ENCODE measurements at places on chromosomes 1 and 21. TPM values are rescaled to one million over a fixed set of nuclear protein-coding genes. Genes with fewer than 3 reads are reported as not detected.
A peak's percentile ranks its signal among the peaks of the same experiment; 100 is the strongest.

Gene GBP5
- total RNA-seq = 1.3 TPM

Gene TMEM9
- total RNA-seq = 66.5 TPM

Gene ALDH4A1
- 7.2 TPM for total RNA-seq

Gene ADGRL4
- total RNA-seq = 7.8 TPM

DNA sequence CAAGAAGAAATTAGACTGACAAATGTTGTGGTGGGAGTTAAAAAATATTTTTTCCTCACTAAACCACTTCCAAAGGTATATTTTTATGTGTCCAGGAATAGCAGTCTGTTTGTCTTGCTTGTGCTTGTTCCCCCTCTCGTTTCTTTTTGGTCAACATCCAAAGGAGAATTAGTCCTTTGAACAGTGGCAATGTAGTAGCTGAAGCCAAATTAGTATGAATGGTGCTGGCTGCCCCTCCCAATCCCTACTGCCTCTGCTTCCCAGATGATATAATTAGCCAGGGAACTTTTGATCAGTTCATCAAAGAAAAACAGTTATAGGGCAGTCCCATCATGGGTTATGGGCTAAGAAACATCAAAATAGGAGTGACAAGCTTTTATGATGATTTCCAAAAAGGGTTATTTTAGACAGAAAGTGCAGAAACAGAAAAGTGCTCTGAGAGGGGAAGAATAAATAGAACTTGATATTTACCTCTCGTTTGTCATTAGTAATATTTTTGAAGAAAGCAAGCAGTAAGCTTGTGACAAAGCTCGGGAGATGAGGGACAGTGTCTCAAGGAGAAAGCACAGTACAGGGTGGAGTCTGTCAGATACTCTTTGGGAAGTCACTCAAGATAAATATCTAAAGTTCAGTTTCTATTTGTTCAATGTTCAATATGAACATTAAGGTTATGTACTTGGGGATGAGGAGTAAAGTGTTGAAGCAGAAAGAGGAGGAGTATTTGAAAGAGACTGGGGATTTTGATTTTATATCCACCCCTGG is 239.1 kb downstream of the HLX start:
- no peak for DNase-seq

DNA sequence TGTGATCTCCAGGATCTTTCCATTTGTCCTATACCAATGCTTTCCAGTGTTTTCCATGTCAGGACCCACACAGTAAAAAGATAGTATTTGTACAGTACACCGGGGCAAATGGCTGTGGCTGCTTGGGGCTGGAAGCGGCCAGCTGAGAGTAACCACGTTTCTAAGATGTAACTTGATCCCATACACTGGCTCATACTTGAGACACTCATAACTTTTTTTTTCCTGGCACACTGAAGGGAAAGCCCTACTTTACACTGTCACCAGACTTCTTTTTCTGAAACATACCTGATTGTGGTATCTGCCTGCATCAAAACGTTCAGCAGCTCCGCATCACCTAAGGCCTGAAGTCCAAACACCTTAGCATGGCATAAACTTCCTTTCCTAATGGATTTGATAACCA is 21.6 kb downstream of the VPS13D start:
- DNase-seq = no peak

DNA sequence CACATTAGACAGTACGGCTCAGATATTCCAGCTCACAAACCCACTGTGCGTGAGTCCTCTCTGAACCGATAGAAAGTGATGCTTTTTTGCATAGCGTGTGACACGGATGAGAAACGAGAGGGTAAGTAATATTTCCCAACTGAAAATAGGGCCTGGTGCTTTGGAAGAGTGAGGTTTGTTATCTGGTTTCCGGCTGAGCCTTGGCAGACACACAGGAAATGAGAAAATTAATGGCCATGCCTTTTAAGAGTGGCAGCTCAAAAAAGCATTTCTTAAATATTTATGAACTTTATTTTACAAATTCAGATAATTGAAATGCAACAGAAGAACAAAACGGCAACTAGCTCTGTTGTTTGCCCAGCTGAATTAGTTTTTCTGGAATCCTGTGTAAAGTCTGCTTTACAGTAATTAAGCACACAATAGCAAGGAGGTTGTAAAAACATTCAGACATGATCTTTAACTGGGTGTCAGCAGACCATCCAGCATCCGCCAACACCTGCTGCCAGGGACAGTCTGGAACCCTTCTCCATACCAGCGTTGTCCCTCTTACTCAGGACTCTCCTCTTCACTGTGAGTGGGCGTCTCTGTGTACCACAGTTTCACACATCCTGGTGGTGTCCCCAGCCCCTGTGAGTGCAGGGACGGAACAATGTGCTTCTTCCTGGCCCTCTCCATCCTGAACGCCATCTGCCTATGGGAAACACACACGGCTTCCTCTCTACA is 155.4 kb downstream of the PGBD5 start:
- DNase-seq = no peak

DNA sequence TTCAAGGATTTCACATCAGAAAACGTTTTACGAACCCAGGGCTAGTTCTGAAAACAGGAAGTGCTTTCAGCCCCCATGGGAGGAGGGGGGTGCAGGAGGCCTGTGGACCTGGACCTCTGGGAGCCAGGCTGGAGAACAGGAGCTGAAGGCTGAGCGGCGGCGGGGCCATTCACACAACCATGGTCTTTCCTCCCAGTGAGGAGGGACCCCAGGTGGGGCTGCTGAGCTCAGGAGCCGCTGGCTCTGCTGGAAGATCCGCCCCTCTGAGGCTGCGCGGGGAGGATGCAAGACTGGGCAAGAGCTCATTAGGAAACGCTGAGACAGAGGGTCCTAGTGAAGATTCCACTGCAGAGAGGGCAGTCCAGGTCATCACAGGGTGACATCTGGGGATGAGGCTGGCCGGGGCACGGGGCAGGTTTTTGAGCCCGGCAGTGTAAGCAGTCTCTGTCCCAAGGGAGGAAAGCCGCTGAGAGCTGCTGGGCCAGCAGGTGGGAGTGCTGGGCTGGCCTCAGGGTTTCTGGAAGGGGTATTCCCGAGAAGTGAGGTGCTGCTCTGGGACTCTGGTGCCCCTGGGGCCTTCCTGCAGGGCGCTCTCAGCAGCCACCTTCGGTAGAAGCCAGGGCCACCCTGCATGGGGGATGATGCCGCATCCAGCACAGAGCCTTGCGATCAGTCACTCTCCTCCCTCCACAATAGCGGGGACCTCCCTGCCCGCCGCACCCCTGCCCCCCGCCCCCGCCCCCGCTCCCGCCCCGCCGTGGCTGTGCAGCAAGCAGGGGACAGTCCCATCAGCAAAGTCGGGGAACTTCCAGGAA is 7.5 kb downstream of the MX2 start:
- peak; percentile 69 for DNase-seq

DNA sequence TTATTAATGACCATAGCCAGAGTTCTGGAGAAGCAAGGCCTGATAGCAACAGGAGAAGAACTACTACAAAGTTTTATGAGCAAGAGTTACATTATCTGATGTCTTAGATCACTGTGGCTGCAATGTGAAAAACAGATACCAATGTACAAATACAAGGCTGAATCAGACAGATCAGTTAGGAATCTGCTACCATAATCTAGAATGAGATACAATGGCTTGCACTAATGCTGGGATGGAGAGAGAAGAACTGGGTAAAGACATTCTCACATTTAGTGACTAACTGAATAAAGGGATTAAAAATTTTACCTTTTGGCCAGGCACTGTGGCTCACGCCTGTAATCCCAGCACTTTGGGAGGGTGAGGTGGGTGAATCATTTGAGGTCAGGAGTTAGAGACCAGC is 41.3 kb downstream of the ARID4B start:
- no peak for DNase-seq

DNA sequence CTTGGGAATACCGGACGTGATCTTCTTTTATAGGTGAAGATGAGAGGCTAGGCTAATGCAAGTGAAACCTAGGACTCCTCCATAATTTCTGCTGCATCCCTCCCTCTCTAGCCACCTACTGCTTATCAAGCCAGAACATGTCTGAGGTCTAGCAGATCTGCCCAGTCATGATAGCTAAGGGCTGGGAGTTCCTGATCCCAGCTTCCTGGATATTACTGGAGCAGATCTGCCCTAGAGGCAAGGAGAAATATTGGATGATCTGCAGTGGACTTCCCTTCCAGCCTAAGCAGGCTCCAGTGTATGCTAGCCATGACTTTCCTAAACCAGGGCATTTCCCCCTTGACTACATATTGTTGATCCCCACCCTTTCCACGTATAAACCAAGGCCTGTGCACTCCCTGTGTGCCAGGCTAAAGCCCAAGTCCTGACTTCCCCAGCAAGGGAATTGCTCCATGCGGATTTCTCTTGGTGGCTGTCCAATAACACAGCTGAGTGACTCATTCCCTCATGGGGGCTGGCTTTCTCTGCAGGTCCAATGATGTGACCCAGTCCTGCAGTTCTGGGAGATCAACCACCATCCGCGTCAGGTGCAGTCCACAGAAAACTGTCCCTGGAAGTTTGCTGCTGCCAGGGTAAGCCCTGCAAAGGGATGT is 15.5 kb upstream of the SARS1 start:
- peak; percentile 77 for DNase-seq

- no peak for DNase-seq
Observed at GRCh38 chr1:221793439-221794078, 51.7 kb upstream of the DUSP10 start.

DNA sequence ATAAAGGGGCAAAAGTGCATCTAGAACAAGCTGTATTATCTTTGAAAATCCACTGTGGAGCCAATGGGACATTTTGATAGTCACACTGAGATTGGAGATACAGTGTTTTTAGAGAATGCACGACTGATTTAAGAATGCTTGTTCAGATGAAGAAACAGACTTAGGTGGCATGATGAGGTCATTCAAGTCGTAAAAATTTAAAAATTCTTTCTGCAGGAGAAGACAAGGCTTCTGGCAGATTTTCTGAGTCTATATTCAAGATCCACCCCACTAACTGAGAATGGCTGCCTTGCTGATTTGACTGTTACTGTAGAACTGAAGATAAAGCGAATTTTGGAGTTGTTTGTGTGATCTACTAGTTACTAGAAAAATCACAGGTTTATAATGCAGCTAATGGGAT is 310.6 kb downstream of the LRRC7 start:
- DNase-seq = no peak

DNA sequence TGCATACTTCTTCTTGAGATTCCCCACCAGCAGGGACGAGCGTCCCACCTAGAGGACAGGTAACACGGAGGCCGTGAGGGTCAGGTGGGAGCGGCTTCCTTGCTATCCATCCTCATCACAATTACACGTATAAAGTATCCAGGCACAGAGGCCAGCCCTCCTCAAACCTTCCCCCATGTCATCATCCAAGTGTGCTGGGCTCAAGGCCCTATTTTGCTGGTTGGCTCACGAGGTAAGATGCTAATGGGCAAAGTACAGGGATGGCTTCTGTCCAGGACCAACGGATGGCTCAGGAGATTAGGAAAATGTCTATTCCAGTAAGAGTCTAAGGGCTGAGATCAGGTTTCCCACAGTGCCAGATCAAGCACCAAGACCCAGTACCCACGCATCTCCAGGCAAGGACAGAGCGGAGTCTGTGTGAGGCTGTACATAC is 11.5 kb upstream of the A3GALT2 start:
- DNase-seq = peak; percentile 65

DNA sequence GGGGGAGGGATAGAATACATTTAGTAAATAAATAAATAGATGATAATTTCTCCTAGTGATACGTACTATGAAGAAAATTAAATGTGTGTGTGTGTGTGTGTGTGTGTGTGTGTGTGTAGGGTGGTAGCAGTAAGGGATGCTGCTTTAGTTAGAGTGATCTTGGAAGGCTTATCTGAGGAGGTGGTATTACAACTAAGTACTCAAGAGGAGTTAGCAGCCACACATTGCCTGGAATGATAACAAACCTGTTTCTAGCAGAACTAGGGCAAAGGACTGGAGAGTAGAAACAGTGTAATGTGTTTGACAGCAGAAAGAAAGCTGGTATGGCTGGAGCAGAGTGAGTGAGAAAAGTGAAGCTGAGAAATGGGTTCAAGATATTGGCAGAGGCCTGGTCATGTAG is 58.3 kb upstream of the FASLG start:
- no peak for DNase-seq

DNA sequence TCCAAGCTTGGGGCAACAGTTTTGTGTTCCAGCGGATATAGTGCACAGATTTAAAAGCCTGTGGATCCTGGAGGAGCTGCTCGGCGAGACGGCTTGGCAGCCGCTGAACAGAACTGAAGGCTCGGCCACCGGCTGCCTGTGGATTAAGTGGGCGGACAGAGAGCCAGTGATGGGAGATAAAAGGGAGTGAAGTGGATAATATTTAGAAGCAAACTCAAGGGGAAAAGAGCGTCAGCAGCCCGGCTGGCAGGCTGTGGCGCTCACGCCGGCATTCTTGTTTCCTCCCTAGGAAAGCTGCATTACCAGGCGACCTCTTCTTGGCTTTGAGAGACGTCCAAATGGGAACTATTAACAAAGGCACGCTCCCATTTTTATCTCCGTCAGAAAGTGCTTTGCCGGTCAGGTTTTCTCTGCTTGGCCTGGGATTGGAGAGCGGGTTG is 10.4 kb downstream of the TRABD2B start:
- DNase-seq = no peak

DNA sequence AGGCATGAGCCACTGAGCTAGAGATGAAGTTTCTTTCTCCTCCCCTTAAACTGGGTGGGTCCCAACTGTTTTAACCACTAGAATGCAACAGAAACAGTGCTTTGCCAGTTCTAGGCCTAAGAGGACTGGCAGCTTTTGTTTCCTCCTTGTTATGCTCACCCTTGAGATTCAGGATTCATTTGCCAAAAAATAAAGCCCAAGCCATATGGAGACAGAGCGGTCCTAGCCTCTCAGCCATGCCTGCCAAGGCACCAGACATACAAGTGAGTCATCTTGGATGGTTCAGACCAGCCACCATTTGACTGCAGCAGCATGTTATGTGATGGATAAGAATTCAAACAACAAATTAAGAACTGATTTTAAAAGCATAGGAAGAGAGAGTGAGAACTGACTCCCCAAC is 38.1 kb upstream of the STUM start:
- no peak for DNase-seq

DNA sequence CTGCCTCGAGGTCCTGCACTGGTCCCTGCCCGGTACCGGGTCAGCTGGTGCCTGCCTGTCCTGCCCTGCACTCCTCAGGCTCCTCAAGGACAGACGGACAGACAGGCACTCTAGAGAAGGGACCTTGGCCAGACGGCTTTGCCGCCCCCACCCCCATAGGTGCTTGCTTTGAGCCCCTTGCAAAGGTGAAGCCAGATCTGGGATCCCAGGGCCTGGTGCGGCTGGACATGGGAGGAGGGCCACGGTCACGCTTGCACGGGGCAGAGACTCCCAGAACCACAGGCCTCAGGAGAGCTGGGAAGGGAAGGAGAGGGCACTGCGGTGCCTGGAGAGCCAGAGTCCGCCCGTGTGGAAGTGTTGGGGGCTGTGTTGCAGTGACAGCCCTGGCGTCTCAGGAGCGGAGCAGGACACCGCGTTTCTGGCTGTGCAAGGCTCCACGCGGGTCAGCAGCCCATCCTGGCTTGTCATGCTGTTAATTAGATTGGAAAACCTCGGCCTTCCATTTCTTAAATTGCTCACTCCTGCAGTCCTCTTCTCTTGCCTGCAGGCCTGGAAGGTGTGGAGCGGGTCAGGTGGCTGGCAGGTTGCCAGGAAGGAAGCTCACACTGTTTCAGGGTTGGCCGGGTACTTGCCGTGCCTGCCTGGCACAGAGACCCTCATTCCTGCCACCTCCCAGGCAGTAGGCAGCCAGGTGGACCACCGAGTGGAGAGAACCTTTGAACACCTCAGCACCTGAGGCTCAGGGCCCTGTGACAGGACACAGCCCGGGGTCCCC is 16.3 kb downstream of the COL18A1 start:
- peak; percentile 68 for DNase-seq

- DNase-seq = no peak
Observed at GRCh38 chr21:41966872-41967621, 13.2 kb upstream of the C2CD2 start.

GRCh38 chr1:83130886-83131691 is 867.8 kb downstream of the TTLL7 start:
- DNase-seq = no peak

GRCh38 chr21:22904385-22904784 is 1906.2 kb downstream of the NCAM2 start:
- no peak for DNase-seq

Data from sigmoid colon (tissue), 7 donors.